ENCODE measurements at places on chromosomes 12 and 14.

GRCh38 chr12:107634530-107634929 is 51.1 kb upstream of the PWP1 start:
- DNase-seq = no peak

GRCh38 chr12:6038160-6038559 is 86.3 kb downstream of the VWF start:
- DNase-seq = no peak

GRCh38 chr14:64841772-64842750 is 37.6 kb downstream of the SPTB start:
- DNase-seq = no peak

- DNase-seq = no peak
These were observed at the start of gene NYNRIN for GRCh38 chr14:24398653-24399446. Gene NYNRIN, plus strand, starts transcription at chr14:24399003. Its CDS starts 244 bp downstream, at chr14:24399247.

DNA sequence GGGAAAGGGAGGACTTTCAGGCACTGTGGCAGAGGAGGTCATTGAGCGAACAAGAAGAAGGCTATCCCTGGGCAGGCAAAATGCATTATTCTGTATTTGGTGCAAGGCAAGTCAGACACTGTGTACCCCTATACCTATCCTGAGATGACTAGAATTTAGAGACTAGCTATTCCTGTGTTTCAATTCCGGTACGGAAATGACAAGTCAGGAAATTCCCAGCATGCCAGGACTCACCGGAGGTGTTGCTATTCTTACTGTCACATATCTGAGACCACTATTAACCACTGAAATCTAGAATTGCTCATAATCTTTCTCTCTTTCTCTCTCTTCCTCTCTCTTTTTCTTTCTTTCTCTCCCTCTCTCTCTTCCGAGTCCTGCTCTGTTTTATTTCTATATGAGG is 297.1 kb downstream of the PDZRN4 start:
- peak; percentile 45 for DNase-seq

DNA sequence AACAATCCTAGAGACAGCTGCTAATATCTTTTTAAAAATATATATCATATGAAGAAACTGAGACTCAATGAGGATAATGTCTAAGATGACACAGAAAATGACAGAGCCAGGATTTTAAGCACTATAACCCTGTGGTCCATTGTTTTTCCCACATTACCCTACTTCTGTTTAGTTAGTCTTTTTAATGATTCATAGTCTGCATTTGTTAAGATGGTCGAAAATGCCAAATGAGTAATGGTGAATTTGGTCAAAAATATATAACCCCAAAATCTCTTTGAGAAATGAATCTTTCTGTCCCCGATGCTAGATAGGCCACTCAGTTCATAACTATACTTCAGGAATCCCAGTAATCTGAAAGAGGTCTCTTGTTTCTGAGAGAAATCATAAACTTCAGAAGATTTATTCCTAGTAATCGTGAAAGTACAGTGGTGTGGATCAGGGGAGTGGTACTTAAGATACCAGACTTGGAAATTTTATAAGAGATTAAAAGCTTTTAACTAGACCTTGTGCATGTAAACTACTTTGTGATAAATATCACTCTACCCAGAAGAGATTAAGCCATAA is 10.8 kb downstream of the RTRAF start:
- DNase-seq = no peak

DNA sequence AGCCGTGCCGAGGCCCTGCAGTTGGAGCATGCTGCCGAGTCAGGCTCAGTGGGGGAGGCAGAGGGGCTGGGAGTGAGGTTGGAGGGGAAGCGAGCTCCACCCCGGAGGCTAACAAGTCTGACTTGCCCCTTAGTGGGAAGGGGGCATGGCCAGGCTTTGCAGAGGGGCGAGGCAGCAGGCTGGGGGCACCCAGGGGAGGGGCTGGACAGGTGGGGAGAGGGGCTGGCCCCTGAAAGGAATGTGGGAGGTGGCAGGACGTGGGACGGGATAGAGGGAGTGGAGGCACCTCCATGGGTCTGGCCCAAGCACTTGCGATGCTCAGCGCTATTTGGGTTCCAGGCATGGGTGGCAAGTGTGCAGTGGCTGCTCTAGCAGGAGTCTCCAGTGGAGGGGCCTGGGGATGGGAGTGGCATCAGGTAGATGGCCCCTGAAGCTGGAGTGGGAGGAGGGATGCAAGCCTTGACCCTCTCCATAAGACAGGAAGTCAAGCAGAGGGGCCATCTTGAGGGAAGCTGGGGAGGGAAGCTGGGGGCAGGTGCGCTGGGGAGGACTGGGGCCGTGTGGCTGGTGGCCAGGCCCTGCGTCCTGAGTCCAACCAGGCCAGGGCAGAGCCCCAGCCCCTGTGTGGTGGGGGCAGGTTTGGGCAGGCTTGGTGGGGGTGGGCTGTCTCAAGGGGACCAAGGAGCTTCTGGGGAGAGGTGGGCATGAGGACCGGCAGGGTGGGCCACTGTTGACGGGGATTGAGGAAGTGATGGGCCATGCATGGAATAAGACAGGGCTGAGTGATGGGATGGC is 2.6 kb downstream of the TRMT61A start:
- no peak for DNase-seq

GRCh38 chr12:105279460-105280056 is 43.6 kb upstream of the APPL2 start:
- DNase-seq = no peak

DNA sequence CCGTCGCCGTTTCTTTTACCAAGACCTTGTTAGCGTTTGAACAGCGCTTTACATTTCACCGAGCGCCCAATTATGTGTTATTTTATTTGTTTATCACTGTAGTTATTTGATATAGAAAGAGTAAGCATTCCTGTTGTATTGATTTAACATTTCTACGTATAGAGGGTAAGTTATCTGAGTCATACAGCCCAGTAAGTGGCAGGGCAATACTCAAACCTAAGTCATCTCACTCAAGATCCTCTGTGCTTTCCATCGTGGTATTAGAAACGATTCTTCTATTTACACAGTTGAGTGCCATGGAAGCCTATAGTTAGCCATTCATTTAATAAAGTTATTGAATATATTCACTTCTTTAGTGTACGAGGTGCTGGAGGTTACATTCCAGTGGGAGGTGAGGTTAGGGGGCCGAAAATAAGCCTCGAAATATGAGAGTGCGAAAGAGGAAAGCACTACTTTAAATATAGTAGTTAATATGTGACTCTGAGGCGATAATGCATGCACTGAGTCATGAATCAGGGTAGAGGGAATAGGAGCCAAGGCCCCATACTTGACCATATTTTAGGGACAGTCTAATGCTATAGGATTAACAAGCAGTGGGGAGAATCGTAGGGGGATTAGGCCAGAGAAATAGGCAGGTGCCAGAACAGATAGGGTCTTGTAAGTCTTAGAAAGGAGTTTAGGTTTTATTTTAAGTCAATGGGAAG is 629 bp downstream of the RAD51AP1 start:
- DNase-seq = no peak

DNA sequence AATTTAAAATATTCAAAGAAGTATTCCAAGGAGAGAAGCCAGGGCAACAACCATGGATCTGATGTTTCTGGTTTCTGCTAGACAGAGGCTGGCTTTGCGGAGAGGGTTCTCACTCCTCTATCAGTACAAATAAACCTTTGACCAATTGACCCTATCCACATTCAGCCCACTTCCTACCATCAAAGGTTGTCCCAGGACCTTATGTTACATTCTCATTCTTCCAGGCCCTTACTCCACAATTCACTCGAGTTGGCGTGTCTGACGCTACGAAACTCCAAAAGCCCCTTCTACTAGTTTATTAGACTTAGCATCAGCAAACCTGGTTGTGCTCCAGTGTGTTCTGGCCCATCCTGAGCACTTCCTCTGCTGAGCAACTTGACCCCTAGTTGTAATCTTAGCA is 24.8 kb upstream of the RNASE12 start:
- DNase-seq = no peak

- no peak for DNase-seq
These were observed 226.4 kb upstream of the CAND1 start for GRCh38 chr12:67042697-67043131.

DNA sequence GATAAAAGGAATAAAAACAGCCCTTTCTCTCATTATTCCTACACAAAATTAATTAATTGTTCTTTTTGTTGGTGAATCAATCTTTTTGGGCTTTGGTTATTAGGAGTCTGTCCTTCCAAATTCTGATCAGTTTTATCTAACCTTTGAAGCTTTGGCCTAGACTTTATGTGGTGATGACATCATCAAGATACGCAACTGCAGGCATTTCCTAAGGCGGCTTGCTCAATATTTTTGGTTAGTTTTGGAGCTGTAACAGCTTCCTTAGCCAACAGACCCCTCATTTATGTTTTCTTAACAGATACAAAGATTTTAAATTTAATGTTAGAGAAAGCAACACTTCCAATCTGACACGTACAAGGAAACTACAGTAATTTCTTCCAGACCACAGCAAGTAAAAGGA is 87.8 kb upstream of the PDE3A start:
- DNase-seq = no peak

DNA sequence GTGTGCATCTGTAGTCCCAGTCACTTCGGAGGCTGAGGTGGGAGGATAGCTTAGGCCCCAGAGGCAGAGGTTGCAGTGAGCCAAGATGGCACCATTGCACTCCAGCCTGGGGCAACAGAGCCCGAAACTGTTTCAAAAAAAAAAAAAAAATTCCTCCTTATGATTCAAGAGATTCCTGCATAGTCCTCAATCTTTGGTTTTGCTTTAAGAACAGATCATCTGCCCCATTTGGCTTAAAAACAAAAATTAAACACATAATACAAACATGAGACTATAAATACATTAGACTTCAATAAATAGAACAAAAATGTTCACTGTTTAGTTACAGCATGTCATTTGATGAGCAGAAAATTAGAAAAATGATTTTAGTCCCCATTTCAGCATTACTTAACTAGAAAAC is 131.2 kb downstream of the PAWR start:
- no peak for DNase-seq

GRCh38 chr12:41460906-41461305 is 272.8 kb downstream of the PDZRN4 start:
- DNase-seq = no peak

GRCh38 chr12:5807514-5808219 is 137.4 kb downstream of the ANO2 start:
- DNase-seq = no peak

DNA sequence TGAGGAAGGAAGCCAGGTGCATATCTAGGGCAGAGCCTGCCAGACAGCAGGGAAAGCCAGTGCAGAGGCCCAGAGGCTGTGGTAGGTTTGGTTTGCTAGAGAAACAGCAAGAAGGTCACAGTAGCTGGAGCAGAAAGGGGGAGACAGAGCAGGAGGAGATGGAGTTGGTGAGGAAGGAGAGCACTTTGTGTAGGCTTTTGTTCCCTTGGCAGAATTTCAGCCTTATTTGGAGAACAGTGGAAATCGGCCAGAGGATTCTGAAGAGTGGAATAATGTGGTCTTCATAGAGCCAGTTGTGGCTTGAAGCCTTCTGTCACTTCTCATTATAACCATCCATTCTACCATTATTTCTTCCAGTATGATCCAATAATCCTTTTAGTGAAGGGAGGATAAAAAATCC is 212.9 kb upstream of the FAR2 start:
- DNase-seq = no peak

GRCh38 chr14:75134644-75135043 is 7.8 kb upstream of the NEK9 start:
- no peak for DNase-seq

GRCh38 chr12:3302401-3303041 is 188.5 kb upstream of the PRMT8 start:
- DNase-seq = no peak

- peak; percentile 41 for DNase-seq
These were observed 95.1 kb downstream of the LLPH start for GRCh38 chr12:66035288-66035966.

GRCh38 chr12:95881331-95881955 is 22.7 kb downstream of the SNRPF start:
- no peak for DNase-seq

DNA sequence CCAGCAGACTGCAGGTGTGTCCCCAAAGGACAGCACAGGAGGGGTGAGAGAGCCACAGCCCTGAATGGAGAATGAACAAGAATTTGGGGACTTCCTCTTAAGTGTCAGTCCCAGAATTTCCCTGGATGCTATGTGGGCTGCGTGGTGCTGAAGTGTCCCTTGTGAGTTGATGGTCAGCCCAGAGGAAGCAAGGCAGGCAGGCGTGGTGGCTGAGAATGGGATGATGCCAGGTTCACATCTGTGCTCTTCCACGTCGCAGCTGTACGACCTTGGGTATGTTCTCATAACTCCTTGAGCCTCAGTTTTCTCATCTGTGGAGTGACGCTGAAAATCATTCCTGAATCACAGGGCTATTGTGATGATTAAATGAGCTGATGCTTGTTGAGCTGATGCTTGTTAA is 62.1 kb upstream of the GPATCH2L start:
- DNase-seq = no peak

GRCh38 chr12:127888943-127889719 is 377.8 kb upstream of the TMEM132C start:
- DNase-seq = no peak

GRCh38 chr12:10867381-10867780 is 16.7 kb downstream of the PRH1 start:
- DNase-seq = no peak

- DNase-seq = no peak
These were observed 11.2 kb upstream of the BTG1 start for GRCh38 chr12:92156704-92157395.

DNA sequence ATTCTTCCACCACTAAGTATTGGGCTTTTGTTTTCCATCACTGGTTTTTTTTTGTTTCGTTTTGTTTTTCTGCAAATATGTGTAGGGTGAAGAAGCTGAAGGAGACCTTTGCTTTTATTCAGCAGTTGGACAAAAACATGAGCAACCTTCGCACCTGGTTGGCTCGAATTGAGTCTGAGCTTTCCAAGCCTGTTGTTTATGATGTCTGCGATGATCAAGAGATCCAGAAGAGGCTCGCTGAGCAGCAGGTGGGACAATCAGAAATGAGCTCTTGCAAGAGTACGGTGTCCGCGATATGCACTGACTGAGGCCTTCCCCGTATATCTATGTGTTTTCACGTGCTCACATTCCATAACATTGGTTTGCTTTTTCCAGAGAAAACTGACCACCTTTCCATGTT is 91.5 kb downstream of the ESR2 start:
- no peak for DNase-seq

- DNase-seq = no peak
These were observed 230.0 kb upstream of the SRRM4 start for GRCh38 chr12:118751355-118751754.

DNA sequence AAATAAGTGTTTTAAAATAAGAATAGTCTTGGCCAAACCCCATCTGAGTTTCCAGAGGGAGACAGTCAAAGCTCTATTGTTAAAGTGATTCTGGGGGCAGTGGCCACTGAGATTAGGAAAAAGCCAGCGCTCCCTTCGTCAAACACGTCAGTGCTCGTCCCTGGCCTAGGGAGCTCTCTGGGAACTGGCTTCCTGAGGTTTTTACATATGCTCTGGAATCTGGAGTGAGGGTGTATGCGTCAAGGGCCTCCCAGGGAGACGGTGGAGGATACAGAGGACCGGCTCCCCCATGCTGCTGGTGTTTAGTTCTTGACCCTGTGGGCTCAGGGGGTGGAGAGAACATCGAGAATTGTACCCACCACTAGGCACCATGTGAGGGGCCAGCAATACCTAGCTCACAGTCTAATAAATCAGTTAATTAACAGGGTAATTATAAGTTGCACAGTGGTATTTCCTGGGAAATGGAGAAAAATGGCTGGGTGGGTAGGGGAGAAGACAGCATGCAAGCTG is 87.0 kb downstream of the SLC25A47 start:
- no peak for DNase-seq

- no peak for DNase-seq
These were observed 112.6 kb downstream of the CRADD start for GRCh38 chr12:93789767-93790166.

Data from glomerular endothelial cell (primary cell).